ENCODE measurements at places on chromosomes 13 and 19. TPM values are rescaled to one million over a fixed set of nuclear protein-coding genes. Genes with fewer than 3 reads are reported as not detected.
A peak's percentile ranks its signal among the peaks of the same experiment; 100 is the strongest.

DNA sequence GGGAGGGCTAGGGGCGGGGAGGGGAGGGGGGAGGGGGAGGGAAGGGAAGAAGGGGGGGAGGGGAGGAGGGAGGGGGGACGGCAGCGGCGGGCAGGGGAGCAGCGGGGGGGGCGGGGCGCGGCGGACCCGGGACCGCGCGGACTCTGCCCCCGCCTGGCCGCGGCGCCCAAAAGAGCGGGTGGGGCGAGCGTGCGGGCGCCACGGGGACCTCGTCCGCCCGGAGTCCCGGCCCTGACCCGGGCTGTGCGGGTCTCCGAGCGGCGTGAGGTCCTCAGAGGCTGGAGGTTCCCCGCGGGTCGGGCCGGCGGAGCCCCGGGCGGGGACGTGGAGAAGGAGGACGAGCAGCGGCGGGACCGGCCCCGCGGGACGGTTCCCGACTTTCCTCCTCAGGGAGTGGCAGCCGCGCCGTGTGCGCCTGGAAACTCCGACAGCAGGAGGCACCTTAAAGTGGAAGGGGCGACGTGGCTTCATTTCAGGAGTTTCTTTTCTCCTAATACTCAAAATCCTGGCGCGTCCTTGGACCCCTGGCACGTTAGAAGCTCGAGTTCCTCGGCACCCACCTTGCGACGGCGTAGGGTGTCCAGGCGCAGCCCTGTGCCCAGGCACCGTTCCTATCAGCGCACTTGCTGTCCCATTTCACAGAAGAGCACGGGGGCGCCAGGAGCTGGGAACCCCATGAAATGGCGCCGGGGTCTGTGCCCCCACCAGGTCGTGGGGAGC lies 518 bp upstream of the PLPP2 start:
- no peak for DNase-seq

GRCh38 chr13:67137044-67137735 lies 92.9 kb downstream of the PCDH9 start:
- no peak for DNase-seq

DNA sequence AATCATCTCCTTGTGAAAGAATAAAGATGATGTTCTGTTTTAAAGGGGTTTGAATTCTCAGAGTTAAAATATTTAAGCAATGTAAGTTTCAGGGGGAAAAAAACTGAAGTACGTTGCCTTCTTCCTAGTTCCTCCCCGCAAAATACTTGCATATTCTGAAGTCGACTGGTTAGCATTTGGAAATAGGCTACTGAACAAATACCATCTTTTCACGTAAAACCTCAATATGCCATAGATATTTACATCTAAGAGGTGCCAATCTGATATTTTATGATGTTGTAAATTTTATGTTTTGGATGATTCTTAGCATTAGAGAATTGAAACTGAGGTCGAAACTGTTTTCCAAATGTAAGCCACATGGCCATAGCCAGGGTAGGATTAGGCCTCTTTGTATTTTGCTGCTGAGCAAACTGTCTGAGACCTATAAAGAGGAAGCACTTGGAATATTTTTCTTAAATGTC lies 138.3 kb downstream of the FLT1 start:
- no peak for DNase-seq

GRCh38 chr19:45158503-45159209 lies 2.1 kb downstream of the NKPD1 start:
- no peak for DNase-seq

DNA sequence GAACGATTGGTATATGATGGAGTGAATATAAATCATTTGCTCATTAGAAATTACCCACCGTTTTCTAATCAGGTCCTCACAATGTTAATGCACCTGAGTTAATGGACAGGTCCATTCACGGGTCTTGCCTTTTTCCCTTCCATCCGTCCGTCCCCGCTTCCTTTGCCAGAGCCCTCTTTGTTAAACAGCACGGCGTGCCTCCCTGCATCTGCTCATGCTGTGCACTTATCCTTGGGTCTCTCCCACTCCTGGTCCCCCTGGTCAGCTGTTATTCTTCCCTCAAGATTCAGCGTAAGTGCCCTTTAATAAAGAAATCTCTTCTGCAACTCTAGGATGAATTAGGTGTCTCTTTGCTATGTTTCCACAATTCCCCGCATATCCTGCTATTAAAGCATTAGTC lies 324.5 kb downstream of the DNAJC15 start:
- no peak for DNase-seq

DNA sequence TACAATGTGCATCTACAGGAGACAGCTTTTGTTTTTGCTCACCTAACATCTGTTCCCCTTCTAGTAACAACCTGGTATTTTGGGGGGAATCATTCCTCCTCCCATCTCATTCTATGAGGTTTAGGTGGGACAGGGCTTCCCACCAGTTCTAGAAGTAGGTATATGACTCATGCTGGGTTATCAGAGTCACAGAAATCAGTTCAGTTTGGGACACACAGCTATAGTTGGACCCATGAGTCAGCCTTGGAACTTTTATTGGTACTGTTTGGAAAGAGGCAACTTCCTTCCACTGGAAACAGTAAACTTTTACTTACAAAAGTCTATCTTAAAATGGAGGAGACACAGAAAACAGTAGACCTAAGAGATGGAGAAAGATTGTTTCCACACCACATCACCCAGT lies 185.5 kb downstream of the DNAJC3 start:
- no peak for DNase-seq

DNA sequence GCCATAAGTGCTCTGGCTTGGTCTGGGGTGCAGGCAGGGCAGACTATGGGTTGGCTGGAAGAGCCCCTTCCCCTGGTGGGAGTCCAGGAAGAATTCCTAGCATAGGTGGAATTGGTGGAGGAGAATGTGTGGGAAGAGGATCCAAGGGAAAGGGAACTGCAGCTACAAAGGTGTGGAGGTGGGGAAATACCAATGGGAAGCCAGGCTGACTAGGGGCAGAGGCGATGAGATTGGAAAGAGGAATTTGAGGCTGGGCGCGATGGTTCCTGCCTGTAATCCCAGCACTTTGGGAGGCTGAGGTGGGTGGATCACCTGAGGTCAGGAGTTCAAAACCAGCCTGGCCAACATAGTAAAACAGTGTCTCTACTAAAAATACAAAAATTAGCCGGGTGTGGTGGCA lies 4.8 kb upstream of the SDHAF1 start:
- no peak for DNase-seq

GRCh38 chr13:89925107-89925506 lies 1422.4 kb upstream of the MIR17HG start:
- DNase-seq, result peak; percentile 10

DNA sequence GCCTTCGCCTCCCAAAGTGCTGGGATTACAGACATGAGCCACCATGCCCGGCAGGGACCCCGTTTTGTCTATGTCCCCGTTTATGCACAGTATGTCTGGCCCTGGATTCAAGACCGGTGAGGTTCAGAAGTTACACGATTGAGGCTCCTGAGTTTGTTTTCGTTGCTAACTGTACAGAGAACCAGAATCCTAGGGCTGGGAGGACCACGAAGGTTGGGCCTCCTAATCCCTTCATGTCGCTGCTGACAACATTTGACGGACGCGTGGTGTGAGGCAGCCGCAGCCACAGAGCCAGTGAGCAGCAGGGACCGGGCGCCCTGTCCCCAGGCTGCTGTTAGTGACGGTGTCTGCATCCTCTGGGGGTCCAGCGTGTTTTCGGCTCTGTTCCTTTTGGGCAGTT lies 91.4 kb downstream of the ATP11A start:
- DNase-seq, result no peak

DNA sequence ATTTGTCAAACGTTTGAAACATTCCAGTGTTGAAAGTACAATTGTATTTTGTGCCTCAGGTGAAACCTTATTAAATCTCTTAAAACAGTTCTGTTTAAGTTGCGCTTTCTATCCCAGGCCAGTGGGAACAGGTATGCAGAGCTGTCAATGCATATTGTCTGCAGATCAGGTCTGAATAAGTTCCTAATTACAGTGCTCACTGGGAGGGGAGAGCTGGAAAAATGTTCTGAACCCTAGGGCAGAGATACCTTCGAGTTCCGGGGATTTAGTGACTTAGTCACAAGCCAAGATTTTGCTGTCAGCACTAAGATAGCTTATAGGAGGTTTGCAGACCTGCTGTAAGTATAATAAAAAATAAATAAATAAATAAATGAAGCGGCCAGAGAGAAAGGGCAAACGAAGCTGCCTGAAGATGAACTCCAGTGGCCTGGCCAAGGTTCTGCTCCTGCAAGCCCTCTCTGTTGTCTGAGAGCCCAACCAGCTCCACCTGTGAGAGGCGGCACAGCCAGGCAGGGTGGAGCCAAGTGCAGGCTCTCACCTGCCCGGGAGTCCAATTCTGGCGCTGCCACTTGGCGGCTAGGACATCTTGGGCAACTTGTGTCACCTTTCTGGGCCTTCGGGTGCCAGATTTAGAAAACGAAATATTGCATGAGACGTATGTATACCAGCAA lies 97.9 kb upstream of the SLC7A1 start:
- no peak for DNase-seq

DNA sequence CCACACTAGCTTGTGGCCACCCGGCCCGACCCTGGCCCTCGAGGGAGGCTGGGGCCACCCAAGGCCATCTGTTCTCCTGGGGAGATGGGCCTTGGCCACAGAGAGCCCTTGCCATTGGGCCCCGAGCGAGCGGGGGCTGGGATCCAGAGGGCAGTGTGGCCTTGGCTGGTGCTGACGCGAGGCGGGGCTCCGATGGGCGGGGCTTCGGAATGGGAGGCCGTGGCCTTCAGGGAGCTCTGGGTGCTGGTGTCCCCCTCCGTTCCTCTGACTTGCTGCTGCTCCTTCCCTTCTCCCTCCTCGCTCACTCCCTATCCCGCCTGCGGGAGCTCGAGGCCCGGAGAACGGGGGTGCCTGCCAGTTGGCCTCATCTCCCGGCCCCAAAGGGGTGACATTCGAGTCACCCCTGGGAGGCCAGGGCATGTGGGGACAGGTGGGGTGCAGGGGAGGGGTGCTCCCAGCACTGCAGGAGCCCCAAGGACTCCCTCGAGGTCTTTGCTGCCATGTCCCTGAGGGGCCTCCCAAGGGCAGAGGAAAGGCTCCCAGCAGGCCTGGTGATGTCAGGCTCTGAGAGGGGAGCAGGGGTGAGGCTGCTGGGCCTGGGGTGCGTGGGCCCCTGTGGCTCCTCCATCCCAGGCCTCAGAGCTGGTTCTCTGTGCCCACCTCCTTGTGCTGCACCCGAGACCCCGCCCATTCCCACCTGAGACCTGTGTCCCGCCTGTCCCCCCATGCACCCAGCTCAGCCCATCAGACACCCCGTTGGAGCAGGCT lies 4.2 kb downstream of the NCLN start:
- no peak for DNase-seq

DNA sequence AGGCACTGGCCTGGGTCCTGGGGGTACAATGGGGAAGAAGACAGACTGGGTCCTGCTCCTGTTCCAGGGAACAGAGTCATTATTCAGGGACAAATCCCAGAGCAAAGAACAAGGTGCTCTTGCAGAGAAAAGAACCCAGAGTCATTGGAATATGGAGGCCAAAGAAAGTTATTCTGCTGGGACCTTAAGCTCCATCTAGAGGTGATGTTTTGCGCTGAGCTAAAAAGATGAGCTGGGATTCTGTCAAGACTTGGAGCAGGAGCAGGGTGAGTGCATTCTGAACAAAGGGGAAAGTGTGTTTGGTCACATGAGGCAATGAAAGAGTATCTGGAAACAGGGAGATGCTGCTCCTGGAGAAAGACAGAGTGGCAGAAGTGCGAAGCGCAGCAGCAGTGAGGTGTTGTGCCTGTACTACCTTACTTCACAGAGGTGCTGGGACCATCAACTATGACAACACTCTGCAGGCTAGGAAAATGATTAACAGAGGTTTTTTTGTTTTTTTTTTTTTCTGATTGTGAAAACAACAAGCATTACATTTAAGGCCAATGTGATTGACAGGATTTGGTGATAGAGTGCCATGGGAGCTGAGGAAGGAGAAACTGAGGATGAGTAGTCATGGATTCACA lies 95.3 kb upstream of the TNFSF11 start:
- no peak for DNase-seq

DNA sequence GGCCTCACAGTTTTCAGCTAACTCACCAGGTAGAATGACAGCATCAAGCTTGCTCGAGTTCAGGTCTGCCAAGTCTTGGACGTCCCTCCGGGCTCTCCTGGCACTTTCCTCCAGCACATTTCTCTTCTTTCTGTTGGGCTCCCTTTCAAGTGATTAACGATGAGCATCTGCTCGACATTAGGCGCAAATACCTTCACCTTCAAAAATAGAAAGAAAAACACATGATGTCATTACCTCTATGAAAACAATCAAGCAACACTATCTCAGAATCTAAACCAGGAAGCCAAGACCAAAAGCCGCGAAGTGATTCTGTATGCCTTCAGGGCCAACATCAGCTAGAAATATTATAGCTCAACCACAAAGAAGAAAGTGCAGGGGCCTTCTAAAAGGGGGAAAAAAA lies 15.4 kb upstream of the CLN5 start:
- no peak for DNase-seq

GRCh38 chr13:70505809-70506208 lies 397.6 kb upstream of the KLHL1 start:
- no peak for DNase-seq

GRCh38 chr19:33111587-33111986 lies 20.3 kb upstream of the WDR88 start:
- DNase-seq, result no peak

DNA sequence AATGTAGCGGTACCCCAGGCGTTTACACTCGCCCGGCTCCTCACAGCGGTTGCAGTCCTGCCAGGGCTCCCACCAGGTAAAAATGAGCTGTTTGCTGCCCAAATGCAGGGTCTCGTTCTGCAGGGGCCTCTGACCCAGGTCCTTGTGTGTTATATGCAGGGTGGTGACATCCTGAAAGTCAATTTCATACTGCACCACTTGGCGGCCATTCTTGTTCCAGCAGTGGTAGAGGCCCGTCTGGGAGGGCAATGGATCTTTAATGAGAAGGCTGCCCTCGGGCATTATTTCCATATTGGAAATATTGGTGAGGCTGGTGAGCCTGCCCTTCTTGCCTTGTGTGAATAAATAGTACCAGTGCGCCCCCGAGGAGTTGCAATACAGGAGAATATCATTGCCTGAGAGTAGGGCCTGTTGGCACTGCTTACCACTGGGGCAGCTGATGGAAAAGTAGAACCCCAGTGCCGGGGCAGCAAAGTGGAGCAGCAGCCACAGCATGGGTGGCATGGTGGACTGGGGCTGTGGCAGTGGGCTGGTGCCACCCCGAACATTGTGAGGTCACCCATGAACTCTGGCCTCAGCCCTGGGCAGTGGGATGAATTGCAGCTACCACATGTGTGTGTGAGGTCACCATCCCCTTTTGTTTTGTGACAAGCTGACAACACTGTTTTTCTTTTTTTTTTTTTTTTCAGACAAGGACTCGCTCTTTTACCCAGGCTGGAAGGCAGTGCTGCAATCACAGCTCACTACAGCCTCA lies at the start of gene FAM187B:
FAM187B (minus strand) TSS at position 563 of the 754 bp plus-strand sequence; CDS start at position 504, 59 bp downstream.
- DNase-seq, result no peak

GRCh38 chr13:72727417-72728289 lies at the start of the genes BORA and MZT1:
BORA (plus strand) TSS chr13:72727923; CDS start chr13:72728941, 1,018 bp downstream.
MZT1 (minus strand) TSS chr13:72727629; CDS start chr13:72727602, 27 bp downstream.
- peak; percentile 97 for DNase-seq

Gene P2RY11
- total RNA-seq, result 5.9 TPM

Gene KCTD4
- not detected for total RNA-seq

Gene FFAR3
- total RNA-seq, result not detected

Gene ZNF610
- 0.15 TPM for total RNA-seq

Gene CD22
- not detected for total RNA-seq

Gene MEIOSIN
- not detected for total RNA-seq

Gene C19orf81
- 0.33 TPM for total RNA-seq

Measured in MG63 (cell line).